Liver (tissue), 10 donors: ENCODE measurements at places on chromosomes 6 and 20. TPM values are rescaled to one million over a fixed set of nuclear protein-coding genes. Genes with fewer than 3 reads are reported as not detected.

GRCh38 chr6:137646484-137646883 is 152.3 kb upstream of the OLIG3 start:
- H3K4me3 ChIP-seq, result no peak overlapping the region
- DNase-seq, result no peak
- H3K27ac ChIP-seq, result no peak overlapping the region
- no peaks in the 10 kb centered on the region for H3K4me1 ChIP-seq
- H3K27me3 ChIP-seq, result no peaks in the 10 kb centered on the region

DNA sequence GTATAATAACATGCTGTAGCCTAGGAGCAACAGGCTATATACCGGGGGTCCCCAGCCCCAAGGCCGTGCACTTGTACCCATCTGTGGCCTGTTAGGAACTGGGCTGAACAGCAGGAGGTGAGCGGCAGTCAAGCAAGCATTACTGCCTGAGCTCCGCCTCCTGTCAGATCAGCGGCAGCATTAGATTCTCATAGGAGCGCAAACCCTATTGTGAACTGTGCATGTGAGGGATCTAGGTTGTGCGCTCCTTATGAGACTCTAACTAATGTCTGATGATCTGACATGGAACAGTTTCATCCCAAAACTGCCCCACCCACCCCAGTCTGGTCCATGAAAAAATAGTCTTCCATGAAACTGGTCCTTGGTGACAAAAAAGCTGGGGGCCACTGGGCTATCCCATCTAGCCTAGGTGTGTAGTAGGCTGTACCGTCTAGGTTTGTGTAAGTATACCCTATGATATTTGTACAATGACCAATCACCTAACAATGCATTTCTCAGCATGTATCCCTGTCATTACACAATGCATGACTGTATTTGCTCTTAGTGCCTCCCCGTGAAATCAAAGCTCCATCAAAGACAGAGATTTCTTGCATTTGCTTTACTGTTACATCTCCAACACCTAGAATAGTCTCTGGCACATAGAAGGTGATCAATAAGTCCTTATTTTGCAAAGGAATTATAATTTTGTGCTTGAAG is 30.8 kb downstream of the NHSL1 start:
- no peaks in the 10 kb centered on the region for H3K4me1 ChIP-seq
- no peak overlapping the region for H3K27ac ChIP-seq
- peaks cover 26% of the 10 kb centered on the region for H3K36me3 ChIP-seq
- H3K4me3 ChIP-seq, result no peak overlapping the region
- no peaks in the 10 kb centered on the region for H3K27me3 ChIP-seq
- no peak for DNase-seq

- DNase-seq, result no peak
- H3K4me1 ChIP-seq, result no peaks in the 10 kb centered on the region
- no peaks in the 10 kb centered on the region for H3K27me3 ChIP-seq
- H3K4me3 ChIP-seq, result no peak overlapping the region
Observed at GRCh38 chr20:9632265-9632664, 117.9 kb downstream of the LAMP5 start.

DNA sequence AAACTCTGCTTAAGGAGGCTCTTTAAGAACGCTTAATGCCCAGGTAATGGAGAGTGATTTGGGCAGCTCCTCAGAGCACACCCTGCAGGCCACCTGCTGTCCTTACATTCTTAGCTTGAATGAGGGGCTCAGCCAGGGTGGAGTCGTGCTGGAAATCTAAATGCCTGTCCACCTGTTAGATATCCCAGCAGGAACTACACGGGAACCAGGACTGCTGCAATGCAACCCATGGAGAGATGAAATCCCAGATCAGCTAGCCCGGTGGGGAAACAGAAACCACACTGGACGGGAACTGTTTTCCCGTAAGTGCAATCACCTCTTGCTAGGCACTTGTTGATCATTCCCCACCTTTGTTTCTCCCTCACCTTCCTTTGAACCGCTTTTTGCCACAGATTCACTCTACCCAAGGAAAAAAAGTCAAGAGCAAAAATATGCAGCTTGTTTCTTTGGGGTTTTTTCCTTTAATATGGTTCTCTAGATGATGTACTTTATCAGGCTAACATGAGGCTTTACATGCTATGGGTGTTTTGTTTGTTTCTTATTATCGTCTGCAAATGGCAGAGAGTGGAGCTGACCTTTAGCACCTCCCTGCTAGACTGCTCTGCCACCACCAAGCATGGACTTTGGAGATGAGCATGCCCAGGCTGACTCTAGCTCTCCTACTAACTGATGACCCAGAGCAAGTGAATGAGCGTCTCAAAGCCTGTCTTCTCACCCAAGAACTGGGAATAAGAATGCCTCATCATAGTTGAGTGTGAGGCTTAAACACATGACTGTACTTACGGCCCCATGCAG is 125.9 kb upstream of the TNFAIP3 start:
- H3K27ac ChIP-seq, result no peak overlapping the region
- no peak overlapping the region for H3K4me3 ChIP-seq
- H3K27me3 ChIP-seq, result no peaks in the 10 kb centered on the region
- H3K4me1 ChIP-seq, result no peaks in the 10 kb centered on the region
- DNase-seq, result no peak
- no peaks in the 10 kb centered on the region for H3K36me3 ChIP-seq

DNA sequence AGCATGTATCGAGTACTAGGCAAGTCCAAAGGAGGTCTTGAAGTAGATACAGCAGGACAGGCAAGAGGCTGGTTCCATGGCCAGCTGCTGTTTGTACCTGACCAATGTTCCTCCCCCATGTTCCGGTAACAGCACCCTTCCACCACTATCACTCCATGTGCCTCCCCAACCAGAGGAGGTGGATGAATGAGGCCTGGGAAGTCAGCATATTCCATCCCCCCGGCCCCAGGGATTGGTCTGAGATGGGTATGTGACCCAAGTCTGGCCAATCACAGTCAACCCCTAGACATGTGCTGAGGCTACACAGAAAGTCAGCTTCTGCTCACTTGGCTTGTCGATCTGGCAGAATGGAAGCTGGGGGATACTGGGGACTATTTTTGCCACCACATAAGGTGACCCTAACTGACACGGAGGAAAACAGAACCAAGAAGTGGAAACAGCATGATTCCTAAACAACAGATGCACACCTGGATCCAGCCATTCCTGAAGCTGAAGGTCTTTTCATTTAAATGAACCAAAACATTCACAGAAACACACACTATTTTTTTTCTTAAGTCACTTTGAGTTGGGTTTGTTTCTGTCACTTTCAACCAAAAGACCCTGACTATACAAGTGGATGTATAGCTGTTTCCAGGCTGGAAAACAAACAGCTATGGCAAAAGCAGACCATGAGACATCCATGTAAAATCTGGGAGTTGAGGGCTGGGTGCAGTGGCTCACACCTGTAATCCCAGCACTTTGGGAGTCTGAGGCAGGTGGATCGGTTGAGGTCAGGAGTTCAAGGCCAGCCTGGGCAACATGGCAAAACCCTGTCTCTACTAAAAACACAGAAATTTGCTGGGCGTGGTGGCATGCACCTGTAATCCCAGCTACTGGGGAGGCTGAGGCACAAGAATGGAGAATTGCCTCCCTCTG is 70.4 kb upstream of the PTPN1 start:
- DNase-seq, result no peak
- no peaks in the 10 kb centered on the region for H3K4me1 ChIP-seq
- H3K27ac ChIP-seq, result peak overlapping the region; percentile 55
- H3K36me3 ChIP-seq, result no peaks in the 10 kb centered on the region
- no peaks in the 10 kb centered on the region for H3K27me3 ChIP-seq

- no peaks in the 10 kb centered on the region for H3K36me3 ChIP-seq
- H3K27ac ChIP-seq, result no peak overlapping the region
- H3K27me3 ChIP-seq, result no peaks in the 10 kb centered on the region
Observed at GRCh38 chr6:37714836-37715420, 17.2 kb upstream of the MDGA1 start.

GRCh38 chr6:143038833-143039232 is 21.9 kb upstream of the AIG1 start:
- DNase-seq, result no peak
- no peak overlapping the region for H3K27ac ChIP-seq
- H3K36me3 ChIP-seq, result no peaks in the 10 kb centered on the region

DNA sequence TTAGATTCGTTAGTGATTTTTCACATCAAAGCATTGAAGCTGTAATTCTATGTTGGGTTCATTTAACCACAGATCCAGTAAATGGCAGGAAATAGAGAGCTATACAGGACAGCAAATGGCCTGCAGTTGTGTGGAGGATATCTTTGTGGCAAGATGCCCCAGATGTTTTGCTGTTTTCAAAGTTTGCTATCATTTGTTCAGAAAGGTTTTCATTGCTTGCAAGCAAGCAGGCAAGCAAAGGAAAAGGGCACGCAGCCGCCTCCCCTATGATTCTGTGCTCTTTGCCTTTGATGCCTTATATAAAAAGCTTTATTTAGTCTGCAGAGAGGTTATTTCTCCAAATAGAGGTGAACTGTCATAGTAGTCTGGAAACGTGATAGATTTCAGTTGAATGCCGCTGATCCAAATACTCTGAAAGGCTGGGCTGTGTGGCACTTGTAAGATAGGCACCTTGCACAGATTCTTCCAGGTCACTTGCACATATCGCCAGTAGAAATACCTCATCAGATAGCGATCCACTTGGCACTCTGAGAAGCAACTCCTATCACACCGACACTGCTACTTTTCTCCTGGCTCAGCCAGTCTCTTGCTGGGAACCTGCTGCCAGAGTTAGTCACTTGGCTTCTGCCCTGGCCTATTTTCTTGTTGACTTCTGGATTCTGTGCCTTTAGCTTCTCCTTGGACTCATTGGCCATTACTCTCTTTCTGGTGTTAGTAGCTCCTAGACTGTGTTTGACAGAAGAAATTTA is 66.4 kb downstream of the UTRN start:
- H3K36me3 ChIP-seq, result no peaks in the 10 kb centered on the region
- no peak for DNase-seq
- H3K27ac ChIP-seq, result peak overlapping the region; percentile 42
- no peak overlapping the region for H3K4me3 ChIP-seq

DNA sequence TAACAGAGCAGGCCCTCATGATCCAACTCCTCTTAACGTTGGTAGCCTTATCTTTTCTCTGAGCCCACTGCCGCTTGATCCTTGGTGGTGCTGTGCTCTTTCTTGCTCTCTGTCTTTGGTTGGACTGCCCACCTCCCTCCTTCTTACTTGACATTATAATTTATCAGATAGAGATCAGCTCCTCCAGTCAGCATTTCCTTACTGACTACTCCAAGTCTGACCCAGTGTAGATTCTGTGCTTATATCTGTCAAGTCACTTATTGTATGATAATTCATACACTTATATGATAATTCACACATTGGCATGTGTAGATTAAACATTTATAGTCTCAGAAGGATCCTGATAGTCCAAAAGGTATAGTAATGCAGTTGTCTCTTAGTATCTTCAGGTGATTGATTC is 18.1 kb downstream of the PTPRA start:
- DNase-seq, result no peak
- no peaks in the 10 kb centered on the region for H3K36me3 ChIP-seq
- no peak overlapping the region for H3K4me3 ChIP-seq
- H3K4me1 ChIP-seq, result no peaks in the 10 kb centered on the region

GRCh38 chr6:151677404-151677803 is 130.1 kb upstream of the ESR1 start:
- peaks cover 55% of the 10 kb centered on the region for H3K4me1 ChIP-seq
- no peaks in the 10 kb centered on the region for H3K27me3 ChIP-seq
- H3K36me3 ChIP-seq, result no peaks in the 10 kb centered on the region
- H3K4me3 ChIP-seq, result no peak overlapping the region

DNA sequence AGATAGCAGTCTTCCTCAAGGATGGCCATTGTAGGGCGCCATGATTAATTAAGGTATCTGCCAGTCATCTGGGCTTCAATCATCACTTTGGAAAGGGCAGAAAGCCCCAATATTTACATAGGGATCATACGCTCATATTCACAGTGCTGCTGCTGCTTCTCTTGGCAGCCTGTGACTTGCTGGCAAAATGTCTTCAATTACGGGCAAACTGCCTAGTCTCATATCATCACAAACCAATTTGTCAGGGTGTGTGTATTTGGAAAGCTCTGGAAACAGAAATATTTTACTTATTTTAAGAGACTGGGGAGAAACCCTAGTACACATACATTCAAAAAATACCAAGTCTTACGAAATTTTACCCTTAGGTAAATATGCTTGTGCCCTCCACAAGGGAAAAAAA is 77.6 kb downstream of the SAMD5 start:
- DNase-seq, result no peak
- H3K4me1 ChIP-seq, result no peaks in the 10 kb centered on the region
- no peak overlapping the region for H3K4me3 ChIP-seq
- no peaks in the 10 kb centered on the region for H3K36me3 ChIP-seq

DNA sequence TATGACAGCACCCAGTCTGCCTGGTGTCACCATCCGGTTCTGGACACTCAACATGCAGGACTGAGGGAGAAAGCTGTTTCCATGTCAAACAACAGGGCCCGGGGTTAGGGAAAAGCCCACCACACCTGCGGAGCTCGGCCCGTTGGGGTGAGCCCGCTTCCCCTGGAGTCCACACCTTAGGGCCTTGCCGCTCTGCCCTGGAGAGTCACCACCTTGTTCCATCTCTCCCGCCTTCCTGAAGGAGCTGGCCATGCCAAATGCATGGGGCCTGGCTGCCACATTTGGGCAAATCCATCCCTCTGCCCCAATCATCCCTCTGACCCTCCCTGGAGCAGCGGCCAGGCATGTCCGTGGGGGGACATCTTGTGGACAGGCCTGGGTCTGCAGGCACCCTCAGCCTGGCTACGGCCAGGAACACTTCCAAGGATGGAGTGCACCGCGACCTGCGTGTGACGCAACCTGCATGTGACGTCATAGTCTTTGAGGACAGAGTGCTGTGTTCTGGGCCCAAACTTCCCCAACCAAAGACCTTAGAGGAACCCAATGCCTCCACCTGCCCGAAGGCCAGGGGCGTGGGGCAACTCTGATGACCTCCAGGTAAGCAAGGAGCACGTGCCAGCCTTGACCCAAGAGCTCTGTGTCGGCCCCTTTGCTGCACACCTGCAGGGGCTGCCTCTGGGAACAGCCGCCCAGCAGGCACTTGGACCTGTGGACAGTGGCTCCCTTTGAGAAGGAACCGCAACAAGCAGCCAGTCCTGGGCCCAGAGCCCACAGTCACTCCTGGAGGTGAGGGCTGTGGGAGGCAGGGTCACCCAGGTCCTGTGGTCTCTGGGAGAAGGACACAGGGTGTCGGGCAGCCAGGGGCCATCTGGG is 1.7 kb downstream of the CABLES2 start:
- peaks cover 17% of the 10 kb centered on the region for H3K4me1 ChIP-seq
- no peak overlapping the region for H3K27ac ChIP-seq
- no peaks in the 10 kb centered on the region for H3K36me3 ChIP-seq

DNA sequence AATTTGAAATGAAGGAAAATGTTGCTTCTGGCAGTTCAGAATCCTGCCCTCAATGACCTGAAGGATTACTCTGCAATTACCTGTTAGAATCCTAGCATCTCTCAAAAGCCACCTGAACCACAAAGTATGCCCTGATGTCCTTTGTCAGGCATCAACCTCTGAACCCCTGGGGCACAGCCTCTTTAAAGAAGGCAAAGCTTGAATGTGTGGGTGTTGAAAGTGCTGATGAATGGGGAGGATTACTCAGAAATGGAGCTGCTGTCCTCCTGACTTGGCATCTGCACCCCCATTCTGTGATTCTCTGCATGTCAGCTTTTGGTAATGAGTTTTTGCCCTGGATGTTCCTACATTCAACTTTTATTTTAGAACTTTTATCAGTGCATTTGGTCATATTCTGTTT is 179.2 kb downstream of the PKHD1 start:
- H3K27me3 ChIP-seq, result no peaks in the 10 kb centered on the region
- no peaks in the 10 kb centered on the region for H3K4me1 ChIP-seq
- no peak for DNase-seq

- no peak overlapping the region for H3K4me3 ChIP-seq
- H3K4me1 ChIP-seq, result no peaks in the 10 kb centered on the region
- peak; percentile 27 for DNase-seq
Observed at GRCh38 chr6:38183856-38184584, 364.5 kb downstream of the ZFAND3 start.

HLA-DOA gene
- total RNA-seq, result 3.0 TPM

HINT3 gene
- 12.1 TPM for total RNA-seq

HCK gene
- 20.6 TPM for total RNA-seq

CDH26 gene
- 0.59 TPM for total RNA-seq
